ENCODE measurements at places on chromosomes 7 and 10.

- no peak for DNase-seq
Measured at GRCh38 chr10:25294032-25294926, 119.5 kb downstream of the GPR158 start.

DNA sequence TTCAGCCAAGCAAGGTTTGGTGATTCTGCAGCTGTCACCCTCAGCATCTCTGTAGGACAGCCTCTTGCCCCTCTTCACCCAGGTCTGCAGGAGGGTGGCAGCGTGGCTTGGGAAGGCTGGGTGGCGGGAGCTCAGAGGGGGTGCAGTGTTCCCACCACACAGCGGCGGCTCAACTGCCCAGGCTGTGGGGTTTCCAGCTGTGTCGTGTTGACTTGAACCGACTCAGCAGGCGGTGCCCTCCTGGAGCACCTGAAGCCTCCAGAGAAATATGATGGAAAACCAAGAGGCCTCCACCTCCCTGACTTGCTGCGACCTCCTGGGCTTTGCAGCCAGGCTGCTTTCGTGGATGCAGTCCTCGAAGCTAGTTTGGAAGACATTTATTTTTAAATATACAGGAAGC, 68.0 kb upstream of the KLF6 start:
- no peak for DNase-seq

DNA sequence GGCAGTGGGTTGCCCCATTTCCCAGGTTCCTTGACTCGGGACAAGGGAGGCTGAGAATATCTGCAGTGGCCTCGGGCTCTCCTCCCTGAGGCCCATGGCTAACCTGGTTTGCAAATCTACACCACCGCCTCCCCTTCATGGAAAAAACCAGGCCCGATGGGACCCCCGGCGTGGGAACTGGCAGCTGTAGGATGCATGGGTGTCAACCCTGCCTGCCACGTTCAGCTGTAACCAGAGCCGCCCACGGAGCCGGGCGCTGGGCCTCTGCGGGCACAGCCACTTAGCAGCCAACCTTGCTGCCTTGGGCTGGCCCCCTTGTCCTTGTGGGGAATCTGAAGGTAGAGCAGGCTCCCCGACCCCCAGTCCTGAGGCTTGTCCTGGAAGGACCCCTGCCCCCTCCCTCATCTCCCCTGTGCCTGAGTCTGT, 1.6 kb downstream of the PWWP2B start:
- DNase-seq: no peak

GRCh38 chr10:62583876-62584615, 209.9 kb downstream of the ZNF365 start:
- no peak for DNase-seq

- DNase-seq: no peak
Measured at GRCh38 chr10:101839416-101840063, 4.1 kb downstream of the KCNIP2 start.

- no peak for DNase-seq
Measured at GRCh38 chr7:22025983-22026382, 80.3 kb upstream of the CDCA7L start.

- no peak for DNase-seq
Measured at GRCh38 chr10:62005687-62006086, 104.2 kb downstream of the ARID5B start.

- DNase-seq: no peak
Measured at GRCh38 chr10:1514681-1515080, 222.6 kb downstream of the ADARB2 start.

DNA sequence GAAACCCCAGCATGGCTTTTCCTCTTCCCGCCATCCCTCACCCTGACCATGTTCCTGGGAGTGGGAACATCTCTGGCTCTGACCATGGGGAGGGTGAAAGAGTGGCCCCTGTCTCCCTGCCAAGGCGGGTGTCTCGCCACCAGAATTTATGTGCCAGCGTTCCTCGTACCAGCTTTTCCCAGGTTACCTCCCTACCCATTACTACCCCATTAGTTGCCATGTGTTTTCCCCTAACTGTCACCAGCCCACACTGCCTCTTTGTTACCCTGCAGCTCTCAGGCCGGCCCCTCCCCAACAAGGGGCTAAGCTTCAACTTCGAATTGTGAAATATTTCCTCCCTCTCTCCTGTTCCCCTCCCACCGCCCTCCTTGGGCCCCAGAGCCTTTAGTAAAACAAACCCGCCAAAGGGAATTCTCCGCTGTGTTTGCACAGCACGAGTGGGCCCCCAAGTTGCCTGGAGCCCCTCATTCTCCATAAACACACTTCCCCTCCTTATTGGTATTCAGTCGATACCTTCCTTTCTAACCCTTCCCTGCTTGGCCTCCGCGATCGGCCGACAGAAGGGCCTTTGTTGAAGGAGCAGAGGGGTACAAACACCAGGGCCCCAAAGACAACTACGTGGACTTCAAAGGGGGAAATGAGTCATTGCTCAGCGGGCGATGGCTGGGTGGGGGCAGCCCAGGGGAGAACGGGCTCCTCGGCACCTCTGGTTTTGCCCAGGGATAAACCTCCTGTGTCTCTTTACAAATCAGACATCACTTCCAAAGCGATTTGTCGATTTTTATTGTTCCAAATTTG, 45.5 kb downstream of the SLIT1 start:
- peak; percentile 15 for DNase-seq

- peak; percentile 83 for DNase-seq
Measured at GRCh38 chr10:58299580-58299979, 30.6 kb downstream of the CISD1 start.

- DNase-seq: peak; percentile 65
Measured at GRCh38 chr10:103481974-103482531, 3.0 kb upstream of the CALHM3 start.

- DNase-seq: no peak
Measured at GRCh38 chr7:147796581-147796980, 794.0 kb upstream of the C7orf33 start.

GRCh38 chr10:70773965-70774809, 11.0 kb downstream of the TBATA start:
- DNase-seq: no peak

DNA sequence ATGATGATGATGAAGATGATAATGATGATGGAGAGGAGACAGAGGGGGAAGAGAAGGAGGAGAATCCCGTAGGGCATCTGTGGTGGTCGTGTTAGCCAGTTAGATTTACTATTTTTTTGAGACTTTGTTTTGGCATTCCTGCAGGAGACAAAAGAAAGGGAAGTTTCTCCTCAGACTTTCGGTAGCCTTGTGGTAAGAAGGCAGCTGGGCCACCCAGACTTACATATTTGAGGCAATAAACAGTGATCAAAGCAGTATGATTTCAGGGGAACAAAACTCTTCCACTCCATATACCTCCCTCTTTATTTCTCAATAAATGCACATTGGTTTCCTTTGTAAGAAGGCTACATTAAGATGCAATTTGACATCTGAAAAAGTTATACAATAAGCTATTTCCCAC, 32.4 kb upstream of the BICC1 start:
- no peak for DNase-seq

- peak; percentile 8 for DNase-seq
Measured at GRCh38 chr7:21261627-21262594, 166.0 kb upstream of the SP4 start.

GRCh38 chr7:874031-874749, 2.2 kb upstream of the GET4 start:
- DNase-seq: no peak

DNA sequence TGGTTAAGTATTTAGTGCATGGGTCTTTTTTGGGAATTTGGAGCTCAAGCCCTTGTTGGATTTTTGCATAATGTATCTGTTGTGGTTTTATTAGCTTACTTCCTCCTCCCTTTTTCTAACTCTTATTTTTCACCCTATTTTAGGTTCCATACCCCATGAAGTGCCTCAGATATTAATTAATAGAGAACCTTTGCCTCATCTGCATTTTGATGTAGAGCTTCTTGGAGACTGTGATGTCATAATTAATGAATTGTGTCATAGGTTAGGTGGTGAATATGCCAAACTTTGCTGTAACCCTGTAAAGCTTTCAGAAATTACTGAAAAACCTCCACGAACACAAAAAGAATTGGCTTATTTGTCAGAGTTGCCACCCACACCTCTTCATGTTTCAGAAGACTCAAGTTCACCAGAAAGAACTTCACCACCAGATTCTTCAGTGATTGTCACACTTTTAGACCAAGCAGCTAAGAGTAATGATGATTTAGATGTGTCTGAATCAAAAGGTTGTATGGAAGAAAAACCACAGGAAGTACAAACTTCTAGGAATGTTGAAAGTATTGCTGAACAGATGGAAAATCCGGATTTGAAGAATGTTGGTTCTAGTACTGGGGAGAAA, 28.0 kb downstream of the SIRT1 start:
- DNase-seq: no peak

- DNase-seq: no peak
Measured at GRCh38 chr7:134690614-134691504, 44.2 kb downstream of the BPGM start.

GRCh38 chr10:59762505-59762904, 9.2 kb upstream of the MRLN start:
- no peak for DNase-seq

DNA sequence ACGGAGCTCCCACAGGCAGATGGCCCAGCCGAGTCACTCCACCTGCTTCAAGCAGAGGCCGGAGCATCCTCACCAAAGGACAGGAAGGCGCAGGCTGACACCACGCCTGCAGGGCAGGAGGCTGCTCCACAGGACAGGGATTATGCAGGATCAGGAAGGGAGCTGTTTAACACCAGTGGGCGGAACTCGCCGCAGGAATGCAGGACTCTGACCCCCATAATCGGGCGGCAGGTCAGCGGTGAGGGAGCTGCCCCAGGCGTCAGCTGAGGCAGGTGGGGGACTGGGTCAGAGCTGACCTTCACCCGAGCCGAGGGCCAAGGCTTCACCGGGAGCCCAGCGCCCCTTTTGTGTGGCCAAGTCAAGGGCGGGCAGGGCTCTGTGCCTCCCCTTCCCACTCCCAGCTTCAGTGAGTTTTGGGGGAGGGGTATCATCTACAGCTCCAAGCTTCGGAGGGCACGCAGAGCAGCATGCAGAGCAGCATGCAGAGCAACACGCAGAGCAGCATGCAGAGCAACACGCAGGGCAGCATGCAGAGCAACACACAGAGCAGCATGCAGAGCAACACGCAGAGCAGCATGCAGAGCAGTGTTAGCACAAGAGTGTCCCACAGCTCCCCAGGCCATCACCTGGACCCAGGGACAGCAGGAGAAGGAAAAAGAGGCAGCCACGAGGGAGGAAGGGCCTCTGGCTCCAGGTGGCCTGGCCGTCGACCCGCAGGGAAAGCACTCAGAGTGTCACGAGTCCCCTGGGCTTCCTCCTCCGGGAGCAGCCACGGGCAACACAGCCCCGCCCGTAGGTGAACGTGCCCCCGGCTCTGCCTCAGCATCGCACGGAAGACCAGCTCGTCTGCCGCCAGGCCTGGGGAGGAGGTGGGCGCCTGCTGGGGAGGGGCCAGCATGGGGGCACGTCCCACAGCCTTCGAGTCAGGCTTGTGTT, 151.7 kb upstream of the PPP2R2D start:
- no peak for DNase-seq

- DNase-seq: no peak
Measured at GRCh38 chr7:4436361-4436895, 245.7 kb upstream of the FOXK1 start.

DNA sequence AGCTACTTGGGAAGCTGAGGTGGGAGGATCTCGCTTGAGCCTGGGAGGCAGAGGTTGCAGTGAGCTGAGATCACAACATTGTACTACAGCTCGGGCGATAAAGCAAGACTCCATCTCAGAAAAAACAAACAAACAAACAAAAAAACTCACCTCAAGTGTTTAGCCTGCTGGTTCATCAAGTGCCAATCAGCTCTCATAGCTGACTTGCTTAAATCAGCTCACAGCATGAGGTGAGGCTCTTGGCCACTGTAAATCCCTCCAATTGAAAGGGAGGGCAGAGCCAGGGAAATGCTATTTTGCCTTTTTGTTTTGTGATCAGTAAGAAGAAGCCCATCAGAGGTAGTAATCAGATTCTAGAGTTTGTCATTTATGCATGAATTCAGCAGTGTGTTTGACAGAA, 112.3 kb downstream of the RAB11FIP2 start:
- no peak for DNase-seq

DNA sequence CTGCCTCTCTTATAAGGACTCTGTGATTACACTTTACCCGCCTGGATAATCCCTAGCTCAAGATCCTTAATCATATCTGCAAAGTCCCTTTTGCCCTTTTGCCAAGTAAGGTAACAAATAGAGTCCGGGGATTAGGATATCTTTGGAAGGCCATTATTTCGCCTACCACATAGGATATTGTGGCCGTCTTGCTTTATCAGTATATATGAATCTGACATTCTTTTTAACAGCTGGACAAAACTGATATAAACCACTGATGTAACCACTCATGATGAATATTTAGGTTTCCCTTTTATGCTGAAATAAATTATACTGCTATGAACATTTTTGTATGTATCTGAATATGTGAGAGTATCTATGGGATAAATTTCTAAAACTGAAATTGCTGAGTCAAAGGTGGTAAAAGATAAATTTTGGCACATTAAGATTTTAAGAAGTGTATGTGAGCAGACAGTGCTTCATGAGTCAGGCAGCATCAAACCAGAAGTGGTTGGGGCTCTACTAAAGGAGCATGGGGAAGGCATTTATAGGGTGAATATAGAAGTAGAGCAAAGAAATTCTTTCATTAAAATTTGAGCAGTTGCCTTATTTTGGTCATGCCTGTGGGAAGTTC, 44.7 kb downstream of the AVL9 start:
- DNase-seq: no peak

GRCh38 chr7:16926283-16926682, 44.5 kb upstream of the AGR3 start:
- peak; percentile 57 for DNase-seq

DNA sequence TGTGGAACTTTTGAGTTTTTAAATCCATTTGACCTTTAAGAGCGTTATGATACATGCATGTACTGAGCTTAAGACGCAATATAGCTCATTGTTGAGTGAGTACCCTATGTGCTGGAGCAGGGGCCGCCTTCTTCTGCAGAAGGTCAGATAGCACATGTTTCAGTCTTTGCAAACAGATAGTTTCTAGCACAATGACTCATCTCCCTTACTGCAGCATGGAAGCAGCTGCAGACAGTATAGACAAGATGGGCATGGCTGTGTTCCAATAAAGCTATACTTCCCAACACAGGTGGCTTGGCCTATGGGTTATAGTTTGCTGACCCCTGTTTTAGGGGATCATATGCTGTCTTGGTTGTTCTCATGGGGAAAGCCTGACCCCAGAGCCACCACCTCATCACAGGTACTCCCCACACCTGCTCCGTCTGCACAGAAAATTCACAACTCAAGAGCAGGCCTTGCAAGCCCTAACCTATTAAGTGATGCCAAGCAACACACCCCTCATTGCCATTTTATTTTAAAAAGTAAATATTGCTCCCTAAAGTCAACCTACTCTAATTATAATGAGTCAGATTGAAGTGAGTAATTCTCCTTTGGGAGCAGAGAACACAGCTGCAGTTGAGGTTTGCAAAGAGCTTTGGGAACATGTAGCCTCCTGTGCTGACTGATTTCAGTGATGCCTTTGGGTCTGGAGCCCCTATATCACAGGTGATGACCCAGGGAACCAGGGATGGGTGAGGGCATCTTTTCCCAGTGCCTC, 330.1 kb downstream of the PAXIP1 start:
- DNase-seq: no peak

DNA sequence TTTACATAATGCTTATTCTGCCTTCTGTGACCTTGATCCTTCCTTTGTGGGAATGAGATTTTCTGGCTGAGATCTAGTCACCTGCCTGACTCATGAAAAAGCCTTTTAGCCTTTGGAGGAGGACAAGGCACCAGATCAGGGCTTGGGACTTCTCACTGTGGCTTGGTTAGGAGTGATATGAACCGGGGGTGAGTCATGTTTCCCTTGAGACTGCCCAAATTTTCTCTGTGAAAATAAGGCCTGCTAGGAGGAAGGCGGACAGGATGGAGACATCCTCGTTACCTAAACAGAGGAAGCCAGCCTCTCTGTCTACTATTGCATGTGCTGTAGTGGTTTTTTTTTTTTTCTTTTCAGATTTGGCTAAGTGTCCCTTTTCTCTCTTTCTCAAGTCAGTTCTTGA, 57.8 kb downstream of the EVX1 start:
- DNase-seq: peak; percentile 47

All from CD14-positive monocyte (primary cell).